ENCODE measurements at places on chromosomes 2 and 18.
A peak's percentile ranks its signal among the peaks of the same experiment; 100 is the strongest.

- no peak for DNase-seq
Observed at GRCh38 chr2:184620367-184620766, 22.0 kb downstream of the ZNF804A start.

DNA sequence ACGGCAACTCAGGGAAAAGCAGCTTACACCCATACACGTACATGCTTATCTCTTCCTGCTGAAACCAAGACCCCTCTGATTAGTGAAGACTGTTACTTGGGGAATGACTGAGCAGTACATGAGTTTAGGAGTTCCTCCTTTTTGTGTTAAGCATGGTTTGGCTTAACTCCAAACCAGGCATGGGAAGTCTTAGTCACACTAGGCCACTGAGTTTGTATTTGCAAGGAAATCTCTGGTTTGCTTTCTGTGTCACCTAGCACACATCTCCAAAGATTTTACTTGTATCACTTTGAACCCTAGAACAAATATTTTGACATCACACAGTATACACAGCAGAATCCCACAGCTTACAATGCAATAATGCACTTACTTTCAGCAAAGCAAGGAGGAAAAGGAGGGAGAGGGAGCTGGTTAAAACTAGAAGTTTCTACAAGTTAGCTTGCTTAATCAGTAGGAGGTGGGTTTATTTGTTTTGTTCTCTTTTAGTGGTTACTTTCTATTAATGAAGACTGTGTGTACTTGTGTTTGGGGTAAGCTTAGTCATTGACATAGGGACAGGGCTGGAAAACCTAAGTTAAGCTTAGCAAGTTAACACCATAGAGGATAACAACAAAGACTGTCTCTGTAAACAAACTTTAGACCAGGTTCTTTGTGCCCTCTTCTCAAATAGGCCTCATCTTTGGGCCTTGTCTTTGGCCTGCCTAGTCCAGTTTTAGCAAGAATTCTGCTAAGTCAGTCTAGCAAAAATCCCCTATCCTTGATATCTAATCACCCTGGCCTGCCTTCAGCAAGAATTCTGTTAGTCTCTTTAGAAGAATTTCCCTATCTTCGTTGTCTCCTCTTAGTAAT, 219.4 kb downstream of the MREG start:
- DNase-seq = peak; percentile 37

DNA sequence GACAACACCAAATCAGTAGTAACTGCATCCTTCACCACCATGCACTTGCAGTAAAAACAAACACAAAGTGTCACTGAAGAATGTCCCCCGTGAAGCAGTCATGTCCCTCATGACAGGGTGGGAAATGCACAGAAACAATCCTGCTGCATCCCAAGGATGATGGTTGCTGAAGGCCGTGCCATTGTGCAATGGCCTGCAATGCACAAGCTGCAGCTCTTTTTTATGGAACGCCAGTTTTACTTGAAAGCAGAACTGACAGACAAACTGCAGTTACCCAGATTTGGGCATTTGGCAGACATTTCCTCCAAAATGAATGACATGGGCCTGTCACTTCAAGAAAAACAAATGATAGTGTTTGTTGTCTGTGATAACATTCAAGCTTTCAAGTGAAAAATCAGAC, 2.4 kb upstream of the CHST10 start:
- no peak for DNase-seq

GRCh38 chr18:10926621-10927161, 222.7 kb downstream of the PIEZO2 start:
- DNase-seq = peak; percentile 46

GRCh38 chr2:168201584-168202116, 45.7 kb downstream of the STK39 start:
- no peak for DNase-seq

DNA sequence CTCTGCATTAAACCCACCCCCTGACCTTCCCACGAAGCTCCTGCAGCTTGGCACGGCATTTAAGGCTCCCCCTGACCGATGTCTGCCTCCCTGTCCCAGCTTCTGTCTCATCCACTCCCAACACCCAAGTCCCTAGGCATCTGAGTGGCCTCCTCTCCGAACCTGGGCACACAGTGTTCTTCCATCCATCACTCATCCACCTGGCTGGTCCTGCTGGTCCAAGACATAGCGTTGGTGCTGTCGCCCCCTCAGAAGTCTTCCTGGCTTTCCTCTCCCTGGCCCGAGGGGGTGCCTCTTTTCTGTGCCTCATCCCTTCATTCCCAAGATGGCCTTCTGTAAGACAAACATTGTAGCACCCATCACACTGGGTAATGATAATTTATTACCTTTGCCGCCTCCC, 323.6 kb downstream of the GBX2 start:
- DNase-seq = no peak

- DNase-seq = no peak
Observed at GRCh38 chr2:68880213-68880612, 9.0 kb upstream of the BMP10 start.

- DNase-seq = no peak
Observed at GRCh38 chr2:241553981-241554380, 4.6 kb upstream of the BOK start.

DNA sequence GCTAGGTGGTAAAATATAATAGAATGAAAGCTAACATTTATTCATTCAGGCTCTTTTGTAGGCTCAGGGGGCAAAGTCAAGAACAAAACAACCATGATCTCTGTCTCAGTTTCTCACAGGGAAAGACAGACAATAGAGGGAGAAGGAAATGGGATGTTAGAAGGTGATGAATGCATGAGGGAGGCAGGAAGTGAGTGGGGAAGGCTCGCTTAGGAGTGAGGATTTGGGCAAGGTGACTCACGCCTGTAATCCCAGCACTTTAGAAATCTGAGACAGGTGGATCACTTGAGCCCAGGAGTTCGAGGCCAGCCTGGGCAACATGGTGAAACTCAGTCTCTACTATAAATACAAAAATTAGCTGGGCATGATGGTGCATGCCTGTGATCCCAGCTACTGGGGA, 88.4 kb downstream of the CTIF start:
- no peak for DNase-seq

- no peak for DNase-seq
Observed at GRCh38 chr2:33008716-33009115, 62.0 kb downstream of the LTBP1 start.

DNA sequence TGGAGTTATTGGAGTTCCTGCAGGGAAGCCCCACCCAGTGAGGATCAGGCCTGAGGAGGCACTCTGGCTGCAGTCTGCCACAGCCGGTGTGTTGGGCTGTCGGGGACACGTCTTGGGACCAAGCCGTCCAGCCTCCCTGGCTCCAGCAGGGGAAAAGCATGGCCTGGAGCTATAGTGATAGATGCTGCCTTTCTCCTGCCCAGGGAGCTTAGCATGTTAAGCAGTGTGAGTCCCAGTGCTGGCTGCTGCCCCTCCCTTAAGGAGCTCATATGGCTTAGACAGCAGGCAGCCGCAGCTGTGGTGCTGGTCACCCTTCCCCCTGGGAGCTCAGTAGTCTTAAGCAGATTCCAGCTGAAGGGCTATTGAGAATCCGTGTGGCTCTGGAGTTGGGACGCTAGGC, 78.9 kb downstream of the CERS6 start:
- DNase-seq = no peak

- peak; percentile 5 for DNase-seq
Observed at GRCh38 chr2:113010088-113010487, 4.8 kb downstream of the IL36A start.

Data from HTR-8/SVneo (cell line).